CD8-positive, alpha-beta memory T cell (primary cell): ENCODE measurements at places on chromosomes 4 and X.

- DNase-seq = no peak
Observed at GRCh38 chr4:98473046-98473445, 185.4 kb downstream of the TSPAN5 start.

GRCh38 chrX:40108959-40109287 lies 11.2 kb upstream of the BCOR start:
- peak; percentile 79 for DNase-seq

DNA sequence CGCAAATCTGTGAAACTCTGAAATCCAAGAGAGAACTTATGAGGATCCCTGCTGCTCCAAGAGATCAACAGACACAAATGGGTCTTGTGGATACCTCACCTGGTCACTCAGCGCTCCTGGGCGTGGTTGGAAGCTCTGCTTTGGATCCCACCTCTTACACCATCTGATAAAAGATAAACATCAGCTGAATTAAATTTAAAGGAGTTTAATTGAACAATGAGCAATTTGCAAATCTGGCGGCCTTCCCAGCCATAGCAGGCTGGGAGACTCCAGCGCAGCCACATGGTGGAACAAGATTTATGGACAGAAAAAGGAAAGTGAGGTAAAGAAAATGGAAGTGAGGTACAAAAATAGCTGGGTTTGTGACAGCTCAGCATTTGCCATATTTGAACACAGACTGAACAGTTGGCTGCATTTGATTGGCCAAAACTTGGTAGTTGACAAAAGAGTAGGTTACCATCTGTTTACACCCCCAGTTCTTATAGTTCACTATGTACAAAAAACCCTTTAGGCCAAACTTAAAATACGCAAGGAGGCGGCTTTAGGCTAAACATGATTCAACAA lies 437.3 kb upstream of the NDST3 start:
- no peak for DNase-seq

GRCh38 chrX:15146515-15146914 lies 123.4 kb downstream of the ASB9 start:
- no peak for DNase-seq

GRCh38 chr4:188433741-188434315 lies 294.6 kb downstream of the TRIML1 start:
- DNase-seq = no peak

DNA sequence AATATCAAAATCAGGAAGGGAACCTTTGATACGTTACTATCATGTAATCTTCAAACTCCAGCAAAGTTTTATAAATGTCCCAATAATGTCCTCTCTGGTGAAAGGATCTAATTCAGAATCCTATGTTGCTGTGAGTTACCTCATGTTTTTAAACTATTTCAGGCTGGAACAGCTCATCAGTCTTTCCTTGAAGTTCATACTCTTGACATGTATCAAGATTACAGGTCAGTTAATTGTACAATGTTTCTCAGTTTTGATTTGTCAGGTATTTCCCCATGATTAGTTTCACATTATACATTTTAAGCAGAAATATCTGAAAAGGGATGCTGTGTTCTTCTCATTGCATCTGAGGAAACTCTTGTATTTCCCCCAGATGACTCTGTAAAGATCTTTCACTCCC lies 136.5 kb upstream of the HS3ST1 start:
- no peak for DNase-seq

DNA sequence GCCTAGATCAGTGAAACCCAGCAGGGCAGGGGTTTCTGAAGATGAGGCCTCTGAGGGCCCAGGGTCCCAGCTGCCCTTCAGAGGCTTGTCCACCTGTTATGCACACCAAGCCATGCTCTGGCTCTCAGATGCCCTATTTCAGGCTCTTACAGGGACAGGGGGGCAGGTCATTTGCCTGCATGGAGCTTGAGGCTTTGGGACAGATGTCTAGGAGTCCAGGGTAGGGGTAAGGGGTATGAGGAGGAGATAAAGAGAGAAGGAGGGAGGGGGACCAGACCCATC lies 4.7 kb upstream of the EFNB1 start:
- DNase-seq = no peak

DNA sequence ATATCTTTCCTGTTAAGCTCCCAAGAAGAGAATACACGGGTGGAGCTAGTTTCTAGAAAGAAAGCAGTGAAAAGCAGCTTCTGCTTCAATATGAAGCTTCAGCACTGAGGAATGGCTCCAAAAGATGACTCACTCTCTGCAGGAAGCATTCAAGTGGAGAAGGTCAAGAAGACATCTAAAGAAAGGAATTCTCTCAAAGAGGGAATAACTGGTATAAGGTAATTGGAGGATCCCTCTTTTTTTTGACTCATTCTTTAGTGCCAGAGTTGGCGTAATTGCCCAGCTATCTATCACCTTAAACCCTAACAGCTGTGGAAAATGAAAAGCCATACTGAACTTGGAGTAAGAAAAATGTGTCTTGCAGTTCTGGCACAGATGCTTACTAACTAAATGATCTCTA lies 3.5 kb downstream of the EDA2R start:
- no peak for DNase-seq
